ENCODE measurements at places on chromosomes 16 and 17. TPM values are rescaled to one million over a fixed set of nuclear protein-coding genes. Genes with fewer than 3 reads are reported as not detected.

The PLA2G15 gene
- total RNA-seq, result 19.5 TPM

- DNase-seq, result peak; percentile 94
Observed at GRCh38 chr17:72677714-72678390, 414.6 kb downstream of the SLC39A11 start.

- no peak for DNase-seq
Observed at GRCh38 chr16:12876778-12877177, 24.6 kb upstream of the SHISA9 start.

DNA sequence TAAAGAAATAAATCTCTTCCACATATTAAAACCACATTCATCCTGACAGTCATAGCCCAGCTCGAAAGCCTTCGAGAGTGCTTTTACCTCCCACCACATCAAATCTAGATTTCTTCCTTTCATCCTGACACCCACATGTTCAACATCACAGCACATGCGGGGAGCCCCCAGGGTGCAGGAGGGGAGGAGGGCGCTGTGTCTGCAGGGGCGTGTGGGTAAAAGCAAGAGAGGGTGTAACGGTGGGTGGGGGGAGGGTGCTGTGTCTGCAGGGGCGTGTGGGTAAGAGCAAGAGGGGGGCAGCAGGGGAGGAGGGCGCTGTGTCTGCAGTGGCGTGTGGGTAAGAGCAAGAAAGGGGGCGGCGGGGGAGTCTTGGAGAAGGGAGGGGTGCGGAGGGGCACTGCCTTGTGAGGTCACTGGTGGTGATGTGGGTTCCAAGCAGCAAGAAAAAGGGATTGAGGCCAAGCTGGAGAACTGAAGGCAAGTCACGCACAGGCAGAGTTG is 34.7 kb downstream of the ADCY9 start:
- peak; percentile 49 for DNase-seq

DNA sequence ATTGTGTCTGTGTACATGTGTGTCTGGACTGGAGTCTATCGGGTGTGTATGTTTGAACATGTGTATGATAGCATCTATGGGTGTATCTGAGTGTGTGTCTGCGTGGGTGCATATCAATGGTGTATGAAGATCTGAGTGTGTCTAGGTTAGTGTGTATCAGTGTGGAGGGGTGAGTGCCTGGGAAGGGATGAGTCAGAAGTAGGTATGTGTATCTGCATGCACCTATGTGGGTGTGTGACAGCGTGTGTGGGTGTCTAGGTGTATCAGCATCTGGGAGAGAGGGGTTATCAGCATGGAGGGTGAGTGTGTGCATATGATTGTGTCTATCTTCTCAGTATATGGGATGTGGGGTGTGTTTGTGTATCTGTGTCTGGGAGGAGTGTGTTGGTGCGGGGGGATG is 58.2 kb upstream of the LHX1 start:
- no peak for DNase-seq

The MSLN gene
- total RNA-seq, result not detected

- DNase-seq, result no peak
Observed at GRCh38 chr17:36791942-36792475, 145.3 kb upstream of the LHX1 start.

DNA sequence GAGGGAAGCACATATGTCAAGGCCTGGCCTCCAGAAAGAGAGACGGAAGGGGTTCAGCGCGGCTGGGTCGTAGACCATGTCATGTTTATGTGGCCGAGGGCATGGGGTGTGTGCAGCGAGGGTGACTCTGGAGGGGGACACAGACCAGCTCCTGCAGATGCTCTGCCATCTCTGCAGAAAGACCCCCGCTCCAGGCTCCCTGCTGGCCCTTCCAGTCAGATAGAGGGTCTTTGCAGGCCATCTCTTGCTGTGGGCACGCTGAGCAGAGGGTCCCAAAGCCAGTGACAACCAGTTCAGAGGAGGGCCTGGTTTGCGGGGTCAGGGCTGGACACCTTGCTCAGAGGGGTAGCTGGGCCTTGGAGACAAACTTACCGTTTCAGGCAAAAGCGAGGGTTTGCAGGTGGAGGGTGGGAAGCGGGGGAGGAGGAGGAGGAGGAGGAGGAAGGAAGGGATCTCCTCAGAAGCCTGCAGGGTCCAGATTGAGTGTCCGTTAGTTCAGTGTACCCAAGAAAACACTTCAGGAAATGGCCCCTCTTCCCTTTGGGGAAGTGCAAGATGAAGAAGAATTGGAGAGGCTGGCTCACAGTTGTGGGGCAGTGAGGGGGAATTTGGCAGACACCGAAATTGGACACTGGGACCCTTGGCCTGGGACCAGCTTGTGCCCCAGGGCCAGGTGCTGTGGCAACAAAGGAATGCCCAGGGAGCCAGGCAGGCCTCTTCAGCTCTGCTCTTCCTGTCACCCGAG is 102.8 kb downstream of the CMIP start:
- DNase-seq, result no peak

GRCh38 chr16:55083052-55083451 is 152.4 kb downstream of the IRX5 start:
- no peak for DNase-seq

Data from IMR-90 (cell line).